ENCODE measurements at places on chromosomes 1 and 21.

- DNase-seq = no peak
Measured at GRCh38 chr21:44684483-44684882, 2.5 kb upstream of the KRTAP12-1 start.

DNA sequence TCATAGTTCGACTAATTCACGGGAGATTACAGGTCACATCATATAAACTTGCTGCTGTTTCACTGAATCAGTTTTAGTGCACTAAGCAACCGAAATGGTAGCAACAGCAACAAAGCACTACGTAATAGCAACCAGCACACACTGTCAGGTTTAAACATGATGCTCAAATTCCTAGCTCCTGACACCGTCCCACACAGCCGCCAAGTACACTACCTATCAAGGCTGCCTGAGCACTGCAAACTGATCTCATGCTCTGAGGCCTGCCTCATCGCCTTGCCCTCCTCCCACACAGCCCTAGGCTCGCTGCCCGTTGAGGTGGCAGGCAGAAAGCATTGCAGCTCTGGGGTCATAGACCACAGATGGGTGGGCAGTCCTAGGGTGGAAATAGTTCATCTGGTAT, 12.4 kb downstream of the LAMC2 start:
- peak; percentile 69 for DNase-seq

DNA sequence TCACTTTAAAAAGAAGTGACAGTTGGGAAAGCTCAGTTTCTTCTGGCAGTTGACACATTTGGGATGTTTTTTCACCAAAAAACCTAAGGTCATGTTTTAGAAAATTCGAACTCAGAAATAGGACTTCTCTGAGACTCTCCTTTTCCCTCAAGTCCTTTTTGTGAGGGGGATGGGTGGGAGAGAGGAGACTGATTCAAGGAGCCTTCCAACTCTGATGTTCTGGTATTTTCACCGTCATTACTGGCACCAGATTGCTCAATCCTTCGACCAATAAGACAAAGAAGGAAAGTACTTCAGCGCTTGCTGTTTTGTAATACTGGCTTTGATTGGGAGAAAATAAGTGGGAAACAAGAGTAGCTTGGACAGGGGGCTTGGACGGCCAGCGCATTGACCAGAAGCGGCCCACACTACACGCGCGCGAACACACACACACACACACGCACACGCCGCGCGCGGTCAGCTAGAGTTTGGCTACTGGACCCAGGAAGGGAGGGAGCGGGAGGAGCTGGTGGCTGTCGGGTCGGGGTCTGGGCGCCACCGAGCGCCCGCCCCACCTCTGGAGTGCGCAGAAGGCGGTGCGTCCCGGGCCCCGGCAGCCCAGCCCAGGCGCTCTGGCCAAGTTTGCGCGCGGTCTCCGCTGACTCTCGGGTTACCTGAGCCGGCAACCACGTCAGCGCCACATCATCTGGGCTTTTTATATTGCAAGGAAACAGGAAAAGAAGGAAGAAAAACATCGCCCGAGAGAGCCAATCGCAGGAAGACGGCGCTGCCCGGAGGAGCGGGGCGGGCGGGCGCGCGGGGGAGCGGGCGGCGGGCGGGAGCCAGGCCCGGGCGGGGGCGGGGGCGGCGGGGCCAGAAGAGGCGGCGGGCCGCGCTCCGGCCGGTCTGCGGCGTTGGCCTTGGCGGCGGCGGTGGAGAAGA, at the start of gene KCNK1:
TSS of gene KCNK1 (plus strand) at position 855 of the 921 bp plus-strand sequence. CDS start at position 921, 66 bp downstream.
- peak; percentile 82 for DNase-seq

DNA sequence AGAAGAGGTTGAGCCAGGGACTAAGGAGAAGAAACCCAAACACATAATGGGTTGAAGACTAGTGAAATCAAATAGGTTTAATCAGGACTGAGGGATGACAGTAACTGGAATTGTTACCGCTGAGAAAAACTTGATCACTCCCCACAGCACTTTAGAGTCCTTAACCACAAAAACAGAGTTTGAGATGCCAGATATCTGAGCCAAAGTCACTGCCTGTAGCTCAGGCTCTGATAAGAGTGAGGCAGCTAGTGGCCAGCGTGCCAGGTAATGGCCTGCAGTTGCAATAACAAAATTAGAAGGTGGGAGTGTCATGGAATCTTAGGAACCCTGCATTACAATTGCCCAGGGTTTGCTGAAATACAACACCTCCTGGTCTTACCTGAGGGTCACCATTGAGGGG, 48.0 kb downstream of the PRKAB2 start:
- no peak for DNase-seq

- DNase-seq = no peak
Measured at GRCh38 chr1:206826394-206826793, 39.0 kb upstream of the IL20 start.

GRCh38 chr1:43152866-43153265, 19.2 kb downstream of the EBNA1BP2 start:
- DNase-seq = no peak

DNA sequence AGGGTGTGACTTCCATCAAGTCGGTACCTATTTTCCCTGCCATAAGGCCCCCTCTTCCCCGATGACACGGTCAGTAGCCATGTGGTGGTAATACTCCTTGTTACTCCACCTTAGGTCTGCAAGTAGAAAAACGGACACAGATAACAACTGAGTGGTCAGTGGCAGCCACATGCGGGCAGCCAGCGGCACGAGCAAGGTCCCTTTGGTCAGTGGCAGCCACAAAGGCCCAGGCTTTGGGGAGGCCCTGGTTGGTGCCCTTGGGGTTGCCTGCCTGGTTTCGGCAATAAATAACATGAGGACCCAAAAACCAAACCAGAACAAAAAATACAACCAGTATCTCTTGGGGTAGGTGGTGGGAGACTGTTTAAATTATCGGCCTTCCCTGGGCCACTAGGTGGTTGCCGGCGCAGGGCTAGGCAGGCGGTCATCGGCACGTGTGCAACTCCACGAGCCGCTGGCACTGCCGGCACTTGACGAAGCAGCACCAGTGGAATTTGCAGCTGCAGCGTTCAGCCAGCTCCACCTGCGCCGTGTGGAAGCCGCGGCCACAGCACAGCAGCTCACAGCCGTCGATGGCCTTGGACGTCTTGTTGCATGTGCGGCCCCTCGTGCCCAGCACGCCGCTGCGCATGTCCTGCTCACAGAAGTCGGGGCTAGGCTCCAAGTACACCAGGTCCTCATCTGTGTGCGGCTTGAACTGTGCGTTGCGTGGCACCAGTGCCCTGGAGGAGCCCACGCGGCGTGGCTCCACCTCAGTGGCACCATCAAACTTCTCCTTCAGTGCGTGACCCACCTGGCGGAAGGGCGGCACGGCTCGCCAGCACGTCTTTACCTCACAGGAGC, 23.1 kb downstream of the WNT4 start:
- DNase-seq = no peak

- no peak for DNase-seq
Measured at GRCh38 chr1:56507925-56508522, 71.3 kb downstream of the PLPP3 start.

DNA sequence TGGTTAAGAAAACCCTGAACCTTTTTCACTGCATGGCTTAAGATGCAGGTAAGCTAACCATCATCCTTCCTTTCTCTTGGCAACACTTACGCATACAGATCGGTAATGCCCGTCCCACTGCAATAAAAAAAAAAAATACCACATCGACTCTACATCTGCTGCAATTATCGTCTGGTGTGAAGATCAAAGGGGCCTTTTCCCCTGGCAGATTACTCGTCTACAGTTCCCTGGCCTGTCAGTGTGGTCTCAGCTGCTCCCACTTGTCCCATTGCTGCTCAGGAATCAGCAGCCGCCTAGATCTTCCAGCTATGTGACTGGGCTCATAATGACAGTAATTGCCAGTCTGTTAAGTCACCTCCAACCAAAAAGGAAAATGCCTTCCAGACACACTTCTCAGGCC, 133.1 kb downstream of the SETD4 start:
- no peak for DNase-seq

GRCh38 chr1:28104866-28105467, 16.6 kb upstream of the EYA3 start:
- DNase-seq = peak; percentile 19

DNA sequence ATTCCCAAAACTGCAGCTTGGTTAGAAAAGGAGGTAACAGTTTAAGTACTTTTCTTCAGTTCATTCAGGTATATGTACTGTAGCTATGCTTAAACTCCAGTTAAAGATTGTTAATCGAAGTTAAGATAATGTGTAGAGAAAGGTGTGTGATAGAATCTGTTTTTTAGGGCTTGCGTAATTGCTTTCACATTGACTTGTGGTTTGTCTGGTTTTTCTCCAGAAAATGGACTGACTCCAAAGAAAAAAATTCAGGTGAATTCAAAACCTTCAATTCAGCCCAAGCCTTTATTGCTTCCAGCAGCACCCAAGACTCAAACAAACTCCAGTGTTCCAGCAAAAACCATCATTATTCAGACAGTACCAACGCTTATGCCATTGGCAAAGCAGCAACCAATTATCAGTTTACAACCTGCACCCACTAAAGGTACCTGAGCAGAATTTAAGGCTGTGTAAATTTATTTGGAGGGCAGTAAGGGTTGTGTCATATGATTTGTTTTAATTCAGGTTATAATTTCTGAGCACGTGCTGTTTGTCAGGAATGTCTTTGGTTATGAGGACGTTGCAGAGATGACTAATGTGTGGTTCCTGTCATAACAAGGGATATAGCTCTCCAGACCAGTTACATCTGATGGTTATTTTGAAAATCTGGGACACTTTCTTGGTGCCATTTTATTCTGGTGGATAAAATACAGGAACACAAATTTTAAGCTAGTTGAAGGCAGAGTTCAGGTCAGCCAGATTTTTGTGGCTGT, 26.0 kb downstream of the ATF6 start:
- no peak for DNase-seq

DNA sequence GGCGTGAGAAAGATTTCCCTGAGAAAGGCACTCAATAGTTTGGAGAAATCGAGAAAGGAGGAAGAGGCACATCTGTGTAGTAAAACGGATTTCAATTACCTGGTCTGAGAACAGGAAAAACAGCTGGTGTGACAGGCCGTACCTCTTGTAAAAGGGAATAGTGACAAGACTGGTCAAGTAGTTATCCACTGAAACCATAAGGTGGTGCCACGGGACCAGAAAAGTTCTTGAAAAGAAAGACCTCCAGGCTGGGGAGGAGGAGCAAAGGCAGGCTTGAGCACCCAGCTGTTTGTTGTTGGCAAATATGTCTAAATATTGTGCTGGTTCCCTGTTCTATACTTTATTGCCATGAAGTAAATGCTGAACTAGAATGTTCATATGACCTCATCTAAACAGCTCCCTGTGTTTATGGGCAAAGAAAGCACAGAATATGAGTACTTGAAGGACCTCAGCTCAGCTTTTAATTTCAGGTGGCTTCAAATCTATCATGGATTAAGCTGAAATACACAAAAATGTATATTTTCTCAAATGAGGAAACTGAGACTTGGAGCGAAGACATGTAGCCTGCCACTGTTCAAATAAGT, 4.0 kb downstream of the HAO2 start:
- peak; percentile 73 for DNase-seq

- DNase-seq = no peak
Measured at GRCh38 chr1:43912607-43913006, 21.0 kb upstream of the ARTN start.

DNA sequence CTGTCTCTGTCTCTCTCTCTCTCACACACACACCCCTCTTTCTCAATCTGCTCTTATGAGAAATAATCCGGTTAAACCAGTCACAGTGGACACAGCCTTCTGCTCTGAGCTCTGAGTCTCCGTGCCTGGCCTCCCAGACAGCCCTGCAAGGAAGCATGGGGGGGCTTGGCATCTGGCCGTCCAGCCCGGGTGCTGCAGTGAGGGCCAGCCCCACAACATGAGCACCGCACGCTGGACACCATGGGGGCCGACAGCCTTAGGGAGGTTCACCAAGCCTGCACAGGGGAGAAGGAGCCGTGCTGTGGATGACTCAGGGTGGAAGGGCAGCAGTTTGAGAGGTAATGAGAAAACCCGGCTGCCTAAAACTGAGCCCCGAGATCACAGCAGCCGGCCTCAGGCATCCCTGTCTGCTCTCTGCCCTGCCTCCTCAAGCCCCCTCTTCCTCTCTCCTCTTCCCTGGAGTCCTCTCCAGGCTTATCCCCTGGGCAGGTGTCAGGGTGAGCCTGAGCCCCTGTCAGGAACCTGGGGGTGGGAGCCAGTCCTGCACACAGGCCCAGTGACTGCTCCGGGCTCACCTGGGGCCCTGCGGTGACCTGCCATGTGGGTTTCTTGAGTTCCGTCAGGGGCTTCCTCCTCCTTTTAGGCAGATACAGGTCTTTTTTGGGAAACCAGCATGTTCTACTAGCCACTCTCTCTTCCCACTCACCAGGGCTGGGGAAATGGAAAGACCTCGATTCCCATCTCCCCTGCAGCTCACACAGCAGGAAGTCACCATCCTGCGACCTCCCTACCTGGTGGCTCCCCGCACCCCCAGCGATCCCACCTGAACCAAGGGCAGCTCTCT, 92.8 kb downstream of the ITPKB start:
- DNase-seq = no peak

Measured in renal pelvis (tissue), 12 donors.